ENCODE measurements at places on chromosomes 1 and 21. TPM values are rescaled to one million over a fixed set of nuclear protein-coding genes. Genes with fewer than 3 reads are reported as not detected.
A peak's percentile ranks its signal among the peaks of the same experiment; 100 is the strongest.

KLF17 gene
- total RNA-seq: not detected

GJA9 gene
- 0.88 TPM for total RNA-seq

MCOLN2 gene
- total RNA-seq: 15.4 TPM

IRF6 gene
- total RNA-seq: 87.5 TPM

INAVA gene
- 127 TPM for total RNA-seq

OR14K1 gene
- not detected for total RNA-seq

GRCh38 chr1:68173283-68173935, 58.9 kb downstream of the WLS start:
- H3K36me3 ChIP-seq: no peaks in the 10 kb centered on the region
- DNase-seq: no peak
- H3K4me1 ChIP-seq: peaks cover 15% of the 10 kb centered on the region
- peak overlapping the region; percentile 64 for H3K27ac ChIP-seq
- no peaks in the 10 kb centered on the region for H3K27me3 ChIP-seq

GRCh38 chr1:42657201-42657600, 1.0 kb upstream of the PPIH start:
- peaks cover 6% of the 10 kb centered on the region for H3K4me1 ChIP-seq
- no peaks in the 10 kb centered on the region for H3K36me3 ChIP-seq
- no peak overlapping the region for H3K4me3 ChIP-seq
- DNase-seq: no peak

GRCh38 chr1:243503155-243503554, 247.3 kb downstream of the SDCCAG8 start:
- no peak overlapping the region for H3K27ac ChIP-seq
- no peaks in the 10 kb centered on the region for H3K4me1 ChIP-seq
- no peak for DNase-seq
- H3K27me3 ChIP-seq: no peaks in the 10 kb centered on the region

GRCh38 chr1:93692983-93693591, 11.4 kb upstream of the BCAR3 start:
- H3K27ac ChIP-seq: no peak overlapping the region
- H3K27me3 ChIP-seq: no peaks in the 10 kb centered on the region
- peaks cover 10% of the 10 kb centered on the region for H3K4me1 ChIP-seq

- DNase-seq: no peak
- no peak overlapping the region for H3K27ac ChIP-seq
- H3K36me3 ChIP-seq: no peaks in the 10 kb centered on the region
- H3K4me1 ChIP-seq: no peaks in the 10 kb centered on the region
- H3K4me3 ChIP-seq: no peak overlapping the region
Observed at GRCh38 chr1:111903148-111903870, 86.2 kb downstream of the KCND3 start.

DNA sequence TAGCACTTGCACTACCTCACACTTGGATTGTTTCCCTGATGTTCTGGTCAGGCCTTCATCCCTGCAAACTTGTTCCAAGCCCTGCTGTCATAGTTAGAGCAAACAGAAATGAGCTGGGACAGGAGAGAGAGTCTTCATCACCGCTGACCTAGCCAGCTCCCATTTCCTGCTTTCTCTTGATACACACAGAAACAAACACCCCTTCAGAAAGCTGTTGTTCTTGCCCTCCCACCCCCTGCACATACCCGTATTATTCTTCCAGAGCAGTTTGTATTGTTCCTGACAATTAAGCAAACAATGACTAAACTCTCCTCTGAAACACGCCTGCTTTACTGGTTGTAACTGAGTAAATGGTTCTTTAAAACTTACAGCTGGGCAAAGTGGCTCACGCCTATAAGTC, 2.9 kb upstream of the SYT2 start:
- no peaks in the 10 kb centered on the region for H3K36me3 ChIP-seq
- H3K27ac ChIP-seq: no peak overlapping the region
- no peak overlapping the region for H3K4me3 ChIP-seq
- H3K4me1 ChIP-seq: peaks cover 7% of the 10 kb centered on the region
- H3K27me3 ChIP-seq: peaks cover 31% of the 10 kb centered on the region

DNA sequence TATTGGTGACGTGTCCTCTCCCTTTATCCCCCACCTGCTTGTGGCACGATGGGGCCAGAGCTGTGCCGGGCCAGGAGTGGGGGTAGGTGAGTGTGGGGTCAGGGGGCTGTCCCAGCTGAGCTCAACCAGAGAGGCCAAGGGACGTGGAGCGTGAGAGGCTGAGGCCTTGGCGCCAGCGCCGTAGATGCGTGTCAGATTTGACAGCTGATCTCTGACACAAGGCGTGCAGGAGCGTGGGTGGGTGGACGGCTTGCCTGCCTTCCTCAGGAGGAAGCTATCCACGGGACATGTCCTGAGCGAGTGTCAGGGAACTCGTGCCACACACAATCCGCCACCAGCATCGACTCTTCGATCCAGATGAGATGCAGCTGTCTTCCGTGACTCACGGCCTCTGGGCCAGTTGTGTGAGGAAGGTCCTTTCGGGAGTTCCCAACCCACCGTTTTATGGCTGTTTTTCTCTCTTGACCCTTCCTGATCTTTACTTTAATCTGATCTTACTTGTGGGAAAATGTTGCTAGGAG, 56.7 kb downstream of the SPSB1 start:
- H3K36me3 ChIP-seq: no peaks in the 10 kb centered on the region
- no peaks in the 10 kb centered on the region for H3K4me1 ChIP-seq
- no peaks in the 10 kb centered on the region for H3K27me3 ChIP-seq
- no peak overlapping the region for H3K4me3 ChIP-seq
- no peak overlapping the region for H3K27ac ChIP-seq
- DNase-seq: no peak

- H3K4me1 ChIP-seq: no peaks in the 10 kb centered on the region
- no peak overlapping the region for H3K27ac ChIP-seq
- H3K27me3 ChIP-seq: no peaks in the 10 kb centered on the region
- no peak for DNase-seq
- H3K36me3 ChIP-seq: no peaks in the 10 kb centered on the region
Observed at GRCh38 chr1:40955266-40955665, 24.2 kb upstream of the CTPS1 start.

GRCh38 chr1:206734499-206735142, 36.0 kb upstream of the IL19 start:
- H3K27me3 ChIP-seq: no peaks in the 10 kb centered on the region
- peaks cover 10% of the 10 kb centered on the region for H3K36me3 ChIP-seq
- H3K27ac ChIP-seq: no peak overlapping the region
- H3K4me3 ChIP-seq: no peak overlapping the region
- peak; percentile 75 for DNase-seq
- H3K4me1 ChIP-seq: no peaks in the 10 kb centered on the region

GRCh38 chr1:8061673-8062386, 35.7 kb upstream of the ERRFI1 start:
- no peak for DNase-seq
- peak overlapping the region; percentile 35 for H3K27ac ChIP-seq
- H3K36me3 ChIP-seq: no peaks in the 10 kb centered on the region

Measured in colonic mucosa (tissue), 4 donors.